ENCODE measurements at places on chromosomes 16 and 17.

GRCh38 chr16:89572073-89572484, 3.5 kb upstream of the CPNE7 start:
- no peak for DNase-seq

DNA sequence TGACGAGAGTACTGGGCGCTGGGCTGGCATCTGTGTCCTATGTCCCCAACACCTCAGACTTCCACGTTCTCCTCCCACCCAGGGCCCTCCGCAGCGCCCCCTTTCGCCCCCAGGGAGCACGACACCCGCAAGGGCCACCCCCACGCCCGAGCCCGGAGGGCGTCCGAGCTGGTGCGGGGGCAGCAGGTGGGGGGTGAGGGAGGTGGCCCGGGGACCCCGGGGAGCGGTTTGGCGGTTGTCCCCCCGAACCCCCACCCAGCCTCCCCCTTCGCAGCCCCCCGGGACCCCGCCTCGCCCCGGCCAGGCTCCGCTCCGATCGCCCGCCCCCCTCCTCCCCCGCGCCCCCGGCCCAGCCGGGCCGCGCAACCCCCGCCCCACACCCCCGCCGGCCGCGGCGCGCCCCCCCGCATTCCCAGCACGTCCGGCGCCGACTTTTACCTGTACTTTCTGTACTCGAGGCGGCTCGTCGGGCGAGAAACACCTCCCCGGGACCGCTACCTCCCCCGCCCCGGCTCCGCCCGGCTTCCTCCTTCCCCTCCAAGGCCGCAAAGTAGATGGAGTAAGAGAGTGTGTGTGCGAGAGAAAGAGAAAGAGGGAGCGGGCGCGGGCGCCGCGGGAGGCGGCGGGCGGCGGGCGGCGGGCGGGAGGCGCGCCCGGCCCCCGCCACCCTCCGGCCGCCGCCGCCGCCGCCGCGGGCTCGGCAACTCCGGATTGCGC, 901 bp downstream of the CDYL2 start:
- peak; percentile 51 for DNase-seq

DNA sequence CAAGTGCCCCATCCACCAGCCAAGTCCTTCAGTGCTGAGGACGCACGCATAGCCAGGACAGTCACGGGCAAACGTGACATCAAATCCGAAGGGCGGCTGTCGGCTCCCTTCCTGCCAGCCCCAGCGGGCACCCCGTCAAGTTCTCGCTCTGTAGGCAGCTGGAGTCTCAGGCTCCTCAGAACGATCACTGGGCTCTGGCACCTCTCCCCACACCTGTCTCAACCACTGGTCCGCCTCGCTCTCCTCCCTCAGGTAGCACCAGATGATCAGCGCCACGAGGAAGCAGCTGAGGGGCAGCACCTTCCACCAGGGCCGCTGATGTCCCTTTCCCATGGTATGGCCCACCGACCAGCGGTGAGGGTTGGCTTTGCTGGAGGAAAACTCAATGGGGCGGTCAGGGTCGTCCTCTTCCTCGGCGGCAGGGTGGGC, 422 bp downstream of the UQCC4 start:
- DNase-seq: no peak

- no peak for DNase-seq
Measured at GRCh38 chr16:576823-577201, 7.0 kb downstream of the PIGQ start.

DNA sequence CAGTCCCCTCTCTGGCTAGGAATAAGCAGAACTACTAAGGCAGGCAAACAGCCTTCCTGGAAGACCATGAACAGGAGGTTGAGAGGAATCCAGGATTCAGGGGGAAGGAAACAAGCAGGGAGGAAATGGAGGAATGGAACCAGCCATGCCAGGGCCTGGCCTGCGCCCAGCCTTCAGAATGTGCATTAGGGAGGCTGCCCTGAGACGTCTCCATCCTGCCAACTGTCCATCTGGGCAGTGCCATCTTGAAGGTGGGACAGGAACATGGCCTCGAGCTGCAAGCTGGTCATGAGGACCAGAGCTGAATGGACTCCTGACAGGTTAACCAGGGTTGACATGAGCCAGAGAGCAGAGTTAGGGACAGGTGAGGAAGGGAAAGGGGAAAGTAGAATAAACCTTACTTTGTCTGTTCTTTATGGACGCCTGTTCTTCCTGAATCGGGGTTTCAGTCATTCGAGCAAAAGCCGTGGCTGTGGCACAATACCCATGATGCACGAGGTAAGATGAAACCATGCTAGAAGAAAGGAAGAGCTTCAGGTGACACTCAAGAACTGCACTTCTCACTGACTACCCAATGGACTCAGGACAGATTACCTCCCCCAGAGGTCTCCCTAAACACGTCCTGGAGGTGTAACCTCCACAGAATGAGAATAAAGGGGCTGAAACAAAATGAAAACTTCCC, 12.1 kb upstream of the GFOD2 start:
- no peak for DNase-seq

- DNase-seq: no peak
Measured at GRCh38 chr16:55043499-55043898, 112.8 kb downstream of the IRX5 start.

GRCh38 chr17:65287040-65287439, 149.9 kb downstream of the RGS9 start:
- DNase-seq: no peak

DNA sequence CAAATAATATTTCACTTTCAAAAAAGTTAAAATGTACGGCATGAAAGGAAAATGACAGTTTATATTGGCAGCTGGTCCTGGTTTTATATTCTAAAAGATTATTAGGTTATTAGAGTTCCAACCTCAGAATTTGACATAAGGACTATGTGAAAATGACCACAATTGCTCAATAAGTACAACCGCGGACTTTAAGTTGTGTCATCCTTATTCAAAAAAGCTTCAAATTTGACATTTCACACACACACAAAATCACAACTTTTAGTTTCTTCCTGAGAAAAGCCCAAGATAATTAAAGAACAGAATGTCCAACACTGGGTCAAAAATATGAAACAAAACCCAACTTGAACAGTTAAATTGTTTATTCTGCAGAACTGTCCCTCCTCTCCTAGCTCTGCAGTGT, 133.2 kb upstream of the AXIN2 start:
- DNase-seq: no peak
